Stimulated activated CD8-positive, alpha-beta memory T cell treated with anti-CD3 and anti-CD28 coated beads, Interleukin-7, amount 100 ng/mL, for 4 hours (primary cell): ENCODE measurements at places on chromosomes 16 and 17.
A peak's percentile ranks its signal among the peaks of the same experiment; 100 is the strongest.

- peak; percentile 54 for DNase-seq
Measured at GRCh38 chr17:42288803-42289610, 709 bp downstream of the STAT5A start.

GRCh38 chr17:8231701-8232100, 16.2 kb downstream of the CTC1 start:
- no peak for DNase-seq

- DNase-seq = no peak
Measured at GRCh38 chr17:79082311-79083190, 7.9 kb downstream of the ENGASE start.

- DNase-seq = peak; percentile 24
Measured at GRCh38 chr16:17026600-17027242, 444.0 kb downstream of the XYLT1 start.

- no peak for DNase-seq
Measured at GRCh38 chr16:56923481-56924091, 8.4 kb upstream of the HERPUD1 start.
